ENCODE measurements at places on chromosomes 3 and 15.

DNA sequence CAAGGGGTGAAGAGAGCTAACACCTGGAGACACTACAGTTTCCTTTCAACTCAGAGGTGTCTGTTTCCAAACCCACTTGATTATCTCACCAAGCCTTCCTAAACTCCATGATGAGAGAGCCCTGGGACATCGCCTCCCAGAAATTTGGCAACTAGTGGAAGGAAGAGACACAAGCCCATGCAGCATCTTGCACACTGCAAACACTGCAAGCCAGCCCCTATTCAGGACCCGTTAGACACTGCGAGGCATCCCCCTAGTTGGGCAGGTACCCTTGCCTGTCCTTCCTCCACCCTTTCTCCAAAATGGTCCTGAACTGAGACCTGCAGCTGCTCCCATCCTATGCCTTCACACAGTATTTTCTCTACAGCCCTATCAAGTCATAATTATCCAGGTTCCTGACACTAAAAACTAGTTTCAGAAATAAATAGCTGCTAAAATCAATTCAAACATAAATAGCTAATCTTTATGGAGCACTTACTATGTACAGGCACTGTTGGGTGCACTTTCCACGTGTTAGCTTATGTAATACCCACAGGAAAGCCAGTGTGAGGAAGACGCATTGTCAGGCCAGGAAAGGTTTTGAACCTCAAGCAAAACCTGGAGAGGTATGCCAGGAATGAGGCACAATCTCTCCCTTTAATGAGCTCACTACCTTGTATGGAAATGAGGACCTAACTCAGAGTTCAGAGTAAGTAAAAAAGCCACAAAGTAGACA lies 2.8 kb downstream of the MAGI1 start:
- no peak for DNase-seq

DNA sequence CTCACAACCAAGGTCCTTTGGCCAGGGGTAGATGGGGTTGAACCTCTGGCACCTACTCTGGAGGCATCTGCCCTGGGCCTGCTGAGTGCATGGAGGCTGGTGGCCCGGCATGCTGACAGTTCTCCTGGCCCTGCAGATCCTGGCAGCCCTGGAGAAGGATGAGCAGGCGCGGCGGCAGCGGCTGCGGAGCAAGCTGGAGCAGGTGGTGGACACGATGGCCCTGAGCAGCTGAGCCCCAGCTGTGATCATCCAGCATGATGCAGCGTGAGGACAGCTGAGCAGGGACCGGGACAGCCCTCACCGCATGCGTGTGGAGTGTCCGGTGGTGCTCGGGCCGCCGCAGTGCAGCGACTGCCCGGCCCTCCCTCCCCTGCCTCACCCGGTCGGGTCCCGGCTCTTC lies 50.9 kb downstream of the PLXNA1 start:
- DNase-seq: no peak

GRCh38 chr15:54159012-54159411 lies 180.8 kb downstream of the UNC13C start:
- no peak for DNase-seq

- DNase-seq: no peak
Observed at GRCh38 chr3:155194973-155195957, 98.2 kb downstream of the STRIT1 start.

GRCh38 chr15:29920515-29920914 lies 98.2 kb upstream of the TJP1 start:
- no peak for DNase-seq

DNA sequence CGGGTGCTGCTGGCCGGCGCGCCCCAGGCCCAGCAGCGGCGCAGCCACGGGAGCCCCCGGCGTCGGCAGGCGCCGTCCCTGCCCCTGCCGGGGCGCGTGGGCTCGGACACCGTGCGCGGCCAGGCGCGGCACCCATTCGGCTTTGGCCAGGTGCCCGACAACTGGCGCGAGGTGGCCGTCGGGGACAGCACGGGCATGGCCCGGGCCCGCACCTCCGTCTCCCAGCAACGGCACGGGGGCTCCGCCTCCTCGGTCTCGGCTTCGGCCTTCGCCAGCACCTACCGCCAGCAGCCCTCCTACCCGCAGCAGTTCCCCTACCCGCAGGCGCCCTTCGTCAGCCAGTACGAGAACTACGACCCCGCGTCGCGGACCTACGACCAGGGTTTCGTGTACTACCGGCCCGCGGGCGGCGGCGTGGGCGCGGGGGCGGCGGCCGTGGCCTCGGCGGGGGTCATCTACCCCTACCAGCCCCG lies 777 bp downstream of the LOXL1 start:
- DNase-seq: no peak
